ENCODE measurements at places on chromosomes 16 and 17.

GRCh38 chr17:39852239-39852638, 11.9 kb downstream of the IKZF3 start:
- DNase-seq = no peak

GRCh38 chr17:76996741-76997694, 128.8 kb downstream of the MGAT5B start:
- DNase-seq = no peak

- no peak for DNase-seq
These were observed 49.1 kb downstream of the ACTG1 start for GRCh38 chr17:81463506-81463905.

GRCh38 chr16:25148568-25149215, 37.1 kb downstream of the LCMT1 start:
- no peak for DNase-seq

DNA sequence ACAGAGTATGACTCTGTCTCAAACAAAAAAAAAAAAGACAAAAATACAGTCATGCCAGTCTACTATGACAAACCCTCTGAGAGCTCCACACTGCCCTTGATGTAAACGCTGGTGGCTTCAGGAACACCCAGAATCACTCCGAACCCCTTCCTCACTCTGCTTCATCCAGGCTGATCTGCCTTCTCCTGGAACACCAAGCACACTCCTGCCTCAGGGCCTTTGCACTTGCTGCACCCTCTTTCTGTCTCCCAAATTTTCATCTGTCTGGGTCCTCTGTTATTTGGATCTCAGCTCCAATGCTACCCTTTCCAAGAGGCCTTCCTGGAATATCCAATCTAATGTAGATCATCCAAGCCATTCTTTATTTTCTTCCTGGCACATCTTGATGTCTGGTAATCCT, 7.9 kb upstream of the SLC39A11 start:
- DNase-seq = no peak

- DNase-seq = no peak
These were observed 1603.8 kb downstream of the CDH8 start for GRCh38 chr16:60432472-60432871.

DNA sequence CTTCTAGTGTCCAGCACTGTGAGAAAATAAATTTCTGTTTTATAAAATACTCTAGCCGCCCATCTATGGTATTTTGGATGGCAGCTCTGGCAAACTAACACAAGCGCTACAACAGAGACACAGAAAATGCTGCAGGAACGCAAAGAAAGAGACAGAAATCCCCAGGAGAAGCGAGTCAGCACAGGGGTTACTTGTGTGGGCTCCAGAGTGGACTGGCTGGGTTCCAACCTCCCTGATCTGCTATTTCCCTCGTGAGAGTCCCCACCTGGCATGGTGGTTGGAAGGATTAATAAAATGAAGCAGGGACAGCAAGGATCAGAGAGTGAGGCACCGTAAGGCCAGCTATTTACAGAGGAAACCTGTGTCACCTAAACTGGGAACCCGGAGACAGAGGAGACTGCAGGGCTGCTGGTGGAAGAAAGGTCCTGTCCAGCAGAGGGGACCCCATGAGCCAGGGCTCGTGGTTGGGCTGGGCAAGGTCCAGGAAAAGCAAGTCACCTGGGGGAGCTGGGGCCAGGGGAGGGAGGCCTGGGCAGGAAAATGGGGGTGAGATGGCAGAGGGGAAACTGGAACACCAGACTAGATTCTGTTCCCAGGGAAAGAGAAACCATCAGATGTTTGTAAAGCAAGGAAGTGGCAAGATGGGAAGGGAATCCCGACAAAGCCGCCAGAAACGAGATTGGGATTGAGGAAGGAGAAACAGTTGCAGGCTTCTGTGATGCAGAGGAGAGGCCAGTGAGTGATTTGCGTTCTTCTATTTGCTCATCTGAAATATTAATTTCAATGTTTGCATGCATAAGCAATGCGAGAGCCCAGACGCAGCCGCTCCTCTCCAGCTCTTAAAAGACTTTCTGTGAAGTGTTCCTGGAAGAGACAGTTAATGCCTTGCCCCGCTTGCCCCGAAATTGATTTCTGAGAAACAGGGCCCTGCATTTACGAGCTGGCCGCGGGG, 63.0 kb upstream of the TEKT3 start:
- DNase-seq = no peak

GRCh38 chr16:30882429-30883310, 11.2 kb downstream of the BCL7C start:
- DNase-seq = no peak

DNA sequence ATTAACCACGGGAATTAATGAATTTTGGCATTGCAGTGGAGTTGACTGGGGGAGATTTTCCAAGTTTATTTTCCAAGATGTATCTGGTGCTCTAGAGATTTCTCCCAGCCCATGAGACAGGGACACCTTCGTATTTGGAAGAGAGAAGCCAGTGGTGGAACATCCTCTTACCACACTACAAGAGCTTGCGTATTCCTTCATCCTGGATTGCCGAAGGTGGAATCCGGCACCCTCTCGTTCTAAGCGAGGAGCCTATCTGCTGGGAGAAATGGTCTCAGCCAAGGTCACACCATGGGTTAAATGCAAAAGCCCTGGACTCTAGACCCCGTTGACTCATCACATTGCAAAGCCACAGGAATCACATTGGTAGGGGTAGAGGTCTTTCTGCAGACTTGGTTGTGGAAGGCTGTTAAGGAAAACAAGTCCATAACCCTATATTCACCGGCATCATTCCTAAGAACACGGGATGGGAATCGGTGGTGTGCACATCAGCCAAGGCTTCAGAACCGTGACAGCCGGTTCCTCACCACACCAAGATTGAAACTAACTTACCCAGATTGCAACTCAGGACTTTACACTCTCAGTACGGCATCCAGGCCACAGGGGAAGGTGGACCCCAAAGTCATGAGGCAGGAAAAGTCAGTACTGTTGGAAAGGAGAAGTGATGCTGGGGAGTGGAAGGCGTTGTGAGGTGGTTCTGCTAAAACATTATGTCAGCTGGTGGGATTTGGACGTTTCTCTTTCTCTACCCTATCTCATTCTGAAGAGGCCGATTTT, 259.8 kb downstream of the CPPED1 start:
- DNase-seq = no peak

- DNase-seq = peak; percentile 36
These were observed 284.0 kb downstream of the SEC14L1 start for GRCh38 chr17:77424585-77425344.

DNA sequence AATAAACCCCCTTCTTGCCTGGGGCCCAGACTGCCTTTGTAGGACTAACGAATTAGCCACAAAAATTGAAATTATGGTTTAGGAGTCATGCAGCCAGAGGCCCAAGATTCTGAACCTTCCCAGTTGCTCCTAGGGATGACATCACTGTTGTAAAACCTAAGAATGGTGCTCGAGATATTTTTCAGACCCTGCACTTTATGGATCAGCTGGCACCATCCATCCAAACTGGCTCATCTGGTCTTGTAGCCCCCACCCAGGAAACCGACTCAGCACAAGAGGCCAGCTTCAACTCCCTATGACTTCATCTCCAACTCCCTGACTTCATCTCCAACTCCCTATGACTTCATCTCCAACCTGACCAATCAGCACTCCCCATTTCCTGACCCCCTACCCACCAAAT, 10.9 kb upstream of the EVPL start:
- no peak for DNase-seq

- peak; percentile 53 for DNase-seq
These were observed 235.8 kb downstream of the MAP2K4 start for GRCh38 chr17:12256380-12256995.

GRCh38 chr17:45293413-45294211, 23.2 kb downstream of the MAP3K14 start:
- DNase-seq = no peak

- DNase-seq = no peak
These were observed 84.7 kb downstream of the VAT1L start for GRCh38 chr16:77873066-77873465.

DNA sequence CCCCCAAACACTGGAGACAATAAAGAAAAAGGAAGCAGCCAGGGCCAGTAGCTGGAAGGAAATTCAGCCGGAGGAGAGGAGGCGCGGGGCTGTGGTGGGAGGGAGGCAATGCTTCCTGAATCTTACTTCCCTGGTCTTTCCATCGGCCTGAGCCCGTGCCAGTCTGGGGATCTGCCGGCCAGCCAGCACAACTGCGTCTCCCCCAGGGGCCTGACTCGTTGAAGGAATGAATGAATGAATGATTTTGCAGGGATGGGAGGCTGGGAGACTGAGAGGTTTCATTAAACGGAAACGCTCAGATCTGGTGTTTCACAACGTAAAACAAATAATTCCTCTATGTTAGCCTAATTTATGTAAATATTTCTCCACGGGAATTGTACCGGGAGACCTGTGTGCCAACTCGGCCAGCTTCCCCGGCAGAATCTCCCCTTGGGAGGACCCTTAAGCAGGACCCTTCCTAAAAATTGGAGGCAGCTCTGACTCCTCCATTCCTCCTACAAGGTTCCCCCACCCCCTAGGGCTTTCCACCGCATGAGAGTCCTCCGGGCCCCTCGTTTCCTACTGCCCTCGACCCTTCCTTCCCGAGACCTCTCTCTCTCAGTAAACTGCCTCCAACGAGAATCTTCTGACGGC, 1.3 kb upstream of the BAIAP2 start:
- DNase-seq = no peak

DNA sequence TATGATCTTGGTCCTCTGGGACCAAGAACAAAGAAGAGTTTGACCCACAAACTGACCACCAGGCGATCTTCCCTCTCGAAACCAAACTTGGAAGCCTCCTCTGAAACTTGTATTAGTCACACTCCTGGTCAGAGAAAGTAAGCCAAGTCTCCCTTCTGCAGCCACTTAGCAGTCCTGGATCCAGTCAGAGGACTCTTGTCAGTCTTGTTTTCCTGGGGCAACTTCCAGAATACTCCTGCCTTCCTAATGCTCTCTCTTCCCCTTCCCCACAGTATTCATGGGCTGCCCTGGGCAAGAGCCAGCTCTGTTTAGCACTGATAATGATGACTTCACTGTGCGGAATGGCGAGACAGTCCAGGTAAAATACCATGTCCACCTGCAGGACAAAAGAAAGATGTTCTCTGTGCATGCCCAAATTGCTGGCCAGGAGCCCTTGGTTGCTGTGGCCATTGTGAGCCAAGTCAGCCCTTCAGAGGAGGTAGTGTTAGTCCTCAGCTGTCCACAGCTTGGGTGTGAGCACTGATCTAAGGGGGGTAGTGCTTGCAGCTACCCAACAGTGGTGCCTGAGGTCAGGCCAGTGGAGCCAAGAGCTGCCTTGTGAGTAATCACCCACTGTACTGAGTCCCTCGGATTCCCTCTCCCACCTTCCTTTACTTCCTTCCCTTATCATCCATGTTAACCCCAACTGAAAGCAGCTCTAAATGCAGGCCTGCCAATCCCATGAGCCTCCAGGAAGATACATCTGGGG, 31.2 kb downstream of the CDH3 start:
- DNase-seq = no peak

DNA sequence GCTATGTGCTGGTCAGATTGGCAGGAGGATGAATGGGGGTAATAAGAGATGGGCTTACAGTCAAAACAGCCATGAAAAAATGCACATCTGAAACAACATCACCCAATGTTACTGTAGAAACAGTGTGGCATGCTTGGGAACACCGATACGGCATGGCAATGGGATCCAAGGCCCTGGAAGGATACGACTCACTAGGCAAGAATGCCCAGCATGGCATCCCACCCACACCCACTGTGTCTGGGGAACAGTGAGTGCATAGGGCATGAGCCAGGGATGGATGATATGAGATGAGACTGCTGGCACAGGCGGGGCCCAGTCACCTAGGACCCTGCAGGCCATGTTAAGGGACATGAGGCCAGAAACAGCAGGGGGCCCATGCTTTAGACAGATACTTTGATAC, 11.5 kb downstream of the TRIM25 start:
- peak; percentile 24 for DNase-seq

GRCh38 chr17:77253611-77254051, 112.9 kb downstream of the SEC14L1 start:
- no peak for DNase-seq

- DNase-seq = no peak
These were observed 7.2 kb downstream of the OMG start for GRCh38 chr17:31289790-31290189.

DNA sequence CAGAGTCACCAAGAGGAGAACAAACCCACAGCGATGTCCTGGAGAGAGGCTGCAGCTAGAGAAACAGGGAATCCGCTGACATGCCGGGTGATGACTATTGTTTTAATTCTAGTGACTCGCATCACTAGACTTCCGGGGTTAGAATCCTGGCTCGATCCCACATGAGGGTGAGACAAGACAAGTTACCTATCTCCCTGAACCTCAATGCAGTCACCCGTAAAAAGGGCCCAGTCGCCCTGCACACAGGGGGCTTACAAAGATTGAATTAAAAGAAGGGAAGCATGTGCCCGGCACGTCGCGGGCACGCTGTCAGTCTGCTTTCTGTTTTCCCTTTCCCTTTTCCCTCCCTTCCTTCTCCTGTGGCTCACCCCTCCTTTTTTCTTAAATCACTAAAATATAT, 212.9 kb upstream of the FOXF1 start:
- no peak for DNase-seq

GRCh38 chr17:8463099-8463498, 27.4 kb downstream of the NDEL1 start:
- peak; percentile 75 for DNase-seq

DNA sequence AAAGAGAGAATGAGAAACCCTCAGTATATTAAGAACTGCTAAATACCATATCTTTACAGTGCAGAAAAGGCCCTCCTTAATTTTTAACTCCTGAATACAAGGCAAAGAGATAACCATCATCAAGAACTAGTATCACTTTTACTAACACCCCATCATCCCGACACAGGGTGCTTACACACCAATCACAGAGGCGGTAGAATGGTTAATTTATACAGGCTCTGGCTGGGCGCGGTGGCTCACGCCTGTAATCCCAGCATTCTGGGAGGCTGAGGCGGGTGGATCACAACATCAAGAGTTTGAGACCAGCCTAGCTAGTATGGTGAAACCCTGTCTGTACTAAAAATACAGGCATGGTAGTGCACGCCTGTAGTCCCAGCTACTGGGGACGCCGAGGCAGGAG, 4.2 kb downstream of the PSMD12 start:
- no peak for DNase-seq

GRCh38 chr16:873243-873661, 72.7 kb upstream of the GNG13 start:
- DNase-seq = no peak

- no peak for DNase-seq
These were observed 93.1 kb downstream of the RTN4RL1 start for GRCh38 chr17:1931844-1932579.

GRCh38 chr17:79388556-79389295, 222.1 kb downstream of the RBFOX3 start:
- no peak for DNase-seq

- DNase-seq = no peak
These were observed 2.3 kb downstream of the NUDT16L1 start for GRCh38 chr16:4695473-4696171.

- DNase-seq = no peak
These were observed 27.6 kb upstream of the CCL1 start for GRCh38 chr17:34390649-34391048.

GRCh38 chr16:75593825-75594820, 27.9 kb downstream of the GABARAPL2 start:
- DNase-seq = peak; percentile 26
